ENCODE measurements at places on chromosomes 7 and 10.

DNA sequence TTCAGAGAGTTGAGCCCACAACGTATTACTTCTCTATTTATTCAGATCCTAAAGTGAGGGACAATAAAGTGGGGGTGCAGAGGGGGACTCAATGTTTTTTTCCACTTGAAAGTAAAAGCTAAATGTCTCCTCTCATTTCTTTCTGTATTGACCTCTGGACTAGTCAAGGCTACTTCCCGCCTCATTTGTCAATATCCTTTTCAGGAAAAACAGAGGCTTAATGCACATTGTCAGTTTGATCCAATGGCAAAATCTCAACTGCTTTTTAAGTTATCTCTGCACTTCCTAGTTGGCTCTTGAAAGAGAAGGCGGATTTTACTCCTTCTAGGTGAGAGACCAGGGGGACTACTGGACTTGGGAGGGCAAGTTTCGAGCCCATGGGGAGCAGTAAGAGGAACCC is 56.4 kb downstream of the HIPK2 start:
- no peak for DNase-seq

DNA sequence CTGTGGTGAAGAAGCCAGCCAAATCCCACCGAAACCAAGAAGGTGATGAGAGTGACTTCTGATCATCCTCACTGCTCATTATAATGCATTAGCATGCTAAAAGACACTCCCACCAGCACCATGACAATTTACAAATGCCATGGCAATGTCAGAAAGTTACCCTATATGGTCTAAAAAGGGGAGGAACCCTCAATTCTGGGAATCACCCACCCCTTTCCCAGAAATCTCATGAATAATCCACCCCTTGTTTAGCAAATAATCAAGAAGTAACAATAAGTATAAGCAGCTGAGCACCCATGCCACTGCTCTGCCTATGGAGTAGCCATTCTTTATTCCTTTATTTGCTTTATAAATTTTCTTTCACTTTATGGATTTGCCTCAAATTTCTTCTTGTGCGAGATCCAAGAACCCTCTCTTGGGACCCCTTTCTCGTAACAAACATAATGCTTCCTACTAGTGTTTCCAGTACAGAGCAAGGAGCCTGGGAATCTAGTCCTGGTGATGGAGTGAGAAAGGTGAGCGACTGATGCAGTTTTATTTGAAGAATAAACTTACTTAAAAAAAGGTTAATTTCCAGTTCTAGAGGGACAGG is 18.4 kb upstream of the EXOC6 start:
- no peak for DNase-seq

GRCh38 chr10:10125676-10126075 is 892.0 kb upstream of the CELF2 start:
- no peak for DNase-seq

- no peak for DNase-seq
Observed at GRCh38 chr7:139909379-139910050, 80.5 kb downstream of the TBXAS1 start.

GRCh38 chr7:117424090-117424829 is 3.0 kb downstream of the ASZ1 start:
- DNase-seq: no peak

DNA sequence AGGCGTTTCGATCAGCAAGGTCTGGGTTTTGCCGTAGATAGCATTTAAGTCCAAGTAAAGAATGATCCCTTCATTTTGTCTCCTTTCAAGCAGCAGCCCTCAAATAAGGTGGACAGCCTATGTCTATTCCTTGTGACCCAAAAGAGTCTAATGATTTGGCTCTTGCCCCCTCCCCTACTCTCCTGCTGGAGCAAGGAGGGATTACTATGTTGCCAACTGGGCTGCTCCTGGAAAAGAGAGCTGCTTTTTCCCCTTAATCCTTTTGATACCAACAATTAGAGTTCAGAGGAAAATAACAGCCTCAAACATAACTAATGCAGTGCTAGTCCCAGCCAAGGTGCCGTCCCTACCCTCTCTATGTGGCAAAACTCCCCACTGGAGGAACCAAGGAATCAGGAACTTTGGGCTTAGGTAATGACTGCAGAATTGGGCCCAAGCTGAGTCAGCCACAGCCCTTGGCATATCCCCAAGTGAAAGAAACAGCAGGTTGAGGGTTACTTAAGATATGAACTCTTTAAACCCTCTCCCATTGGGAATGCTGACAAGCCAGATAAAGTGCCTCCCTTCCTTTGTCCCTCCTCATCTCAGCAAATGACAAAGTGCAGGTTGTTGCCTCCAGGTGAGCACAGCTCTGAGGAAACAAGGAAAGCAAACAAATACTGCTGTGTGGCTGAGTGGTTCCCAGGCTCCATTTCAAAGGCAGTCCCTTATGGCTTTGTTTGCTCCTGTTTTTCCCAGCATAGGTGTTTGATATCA is 643.7 kb downstream of the INHBA start:
- no peak for DNase-seq
